Stimulated activated CD4-positive, alpha-beta T cell treated with anti-CD3 and anti-CD28 coated beads, Interleukin-12 subunit alpha, Interleukin-12 subunit beta, amount 100 ng/mL, for 48 hours (primary cell): ENCODE measurements at places on chromosomes 12 and 14.

DNA sequence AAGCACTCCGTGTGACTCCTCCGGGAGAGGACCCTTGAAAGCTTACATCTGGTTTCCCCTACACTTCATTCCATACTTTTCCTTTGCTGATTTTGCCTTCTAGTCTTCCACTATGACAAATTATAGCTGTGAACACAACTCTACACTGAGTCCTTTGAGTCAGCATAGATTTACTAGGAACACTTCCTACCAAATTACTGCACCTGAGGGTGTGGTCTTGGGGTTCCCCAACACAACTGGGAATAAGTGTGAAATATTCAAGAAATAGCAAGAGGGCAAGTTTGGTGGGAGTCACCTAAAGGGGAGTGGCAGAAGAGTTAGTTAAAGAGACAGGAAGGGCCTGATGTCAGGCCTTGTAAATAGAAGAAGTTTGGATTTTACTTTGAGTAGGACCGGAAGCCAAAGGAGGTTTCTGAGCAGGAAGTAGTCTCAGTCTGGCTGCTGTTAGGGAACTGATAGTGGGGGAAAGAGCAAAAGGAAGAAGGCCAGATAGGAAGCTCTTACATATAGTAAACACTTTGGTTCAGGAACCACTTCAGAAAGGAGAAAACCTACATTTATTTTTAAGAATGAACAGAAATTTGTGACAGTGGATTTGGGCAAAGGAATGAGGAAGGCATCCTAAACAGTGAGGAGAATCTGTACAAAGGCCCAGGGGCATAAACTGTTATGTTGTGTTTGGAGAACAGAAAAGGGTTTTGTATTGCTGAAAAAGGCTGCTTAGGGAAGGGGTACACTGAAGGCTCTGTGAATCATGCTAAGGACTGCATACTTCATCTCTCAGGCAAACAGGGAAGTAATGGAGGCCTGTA, 14.2 kb downstream of the SEL1L start:
- no peak for DNase-seq

GRCh38 chr12:44627387-44628166, 248.5 kb downstream of the NELL2 start:
- DNase-seq = no peak

DNA sequence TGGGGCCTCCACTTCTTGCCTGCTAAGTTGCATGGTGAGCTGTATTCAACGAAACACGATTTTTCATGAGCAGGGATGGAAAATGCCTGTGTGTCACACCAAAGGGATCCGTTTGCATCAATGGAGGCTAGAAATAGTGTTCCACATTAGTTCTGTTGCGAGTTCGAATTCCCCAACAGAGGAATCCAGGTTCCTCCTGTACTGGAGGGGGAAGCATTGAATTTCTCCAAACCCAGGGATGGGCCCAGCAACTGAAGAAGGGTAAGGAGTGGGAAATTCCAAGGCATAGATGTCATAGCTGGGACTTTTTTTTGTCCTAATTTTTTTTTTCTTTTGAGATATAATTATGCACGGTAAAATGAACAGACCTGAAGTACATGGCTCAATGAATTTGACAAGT, 336.2 kb downstream of the DPF3 start:
- DNase-seq = no peak

DNA sequence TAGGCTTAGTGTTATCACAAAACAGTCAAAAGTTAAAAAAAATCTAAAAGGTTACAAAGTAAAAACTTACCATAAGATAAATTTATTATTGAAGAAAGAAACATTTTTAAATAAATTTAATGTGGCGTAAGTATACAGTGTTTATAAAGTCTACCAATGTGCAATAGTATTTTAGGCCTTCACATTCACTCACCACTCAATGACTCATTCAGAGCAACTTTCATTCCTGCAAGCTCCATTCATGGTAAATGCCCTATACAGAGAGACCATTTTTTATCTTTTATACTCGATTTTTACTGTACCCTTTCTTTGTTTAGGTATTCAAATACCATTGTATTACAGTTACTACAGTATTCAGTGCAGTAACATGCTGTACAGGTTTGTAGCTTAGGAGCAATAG, 124.5 kb downstream of the ANO4 start:
- no peak for DNase-seq

GRCh38 chr12:132546647-132547046, 56.7 kb downstream of the FBRSL1 start:
- DNase-seq = no peak

DNA sequence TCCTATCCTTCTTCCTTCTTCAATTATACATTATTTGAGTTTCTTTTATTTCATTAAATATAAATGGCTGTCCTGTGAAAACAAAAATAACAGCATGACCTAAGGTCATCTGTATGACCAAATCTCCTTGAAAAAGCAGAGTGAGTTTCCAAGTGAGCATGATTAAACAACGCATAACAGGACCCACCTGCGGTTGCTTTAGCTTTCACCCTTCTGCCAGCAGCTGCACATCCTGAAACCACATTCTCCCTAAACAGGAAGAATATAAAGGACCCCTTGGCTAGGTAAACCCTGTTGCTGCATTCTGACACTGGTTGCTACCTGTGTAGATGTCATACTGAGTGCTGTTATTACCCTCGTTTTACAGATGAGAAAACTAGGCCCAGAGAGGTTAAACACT, 42.8 kb upstream of the CPM start:
- no peak for DNase-seq

DNA sequence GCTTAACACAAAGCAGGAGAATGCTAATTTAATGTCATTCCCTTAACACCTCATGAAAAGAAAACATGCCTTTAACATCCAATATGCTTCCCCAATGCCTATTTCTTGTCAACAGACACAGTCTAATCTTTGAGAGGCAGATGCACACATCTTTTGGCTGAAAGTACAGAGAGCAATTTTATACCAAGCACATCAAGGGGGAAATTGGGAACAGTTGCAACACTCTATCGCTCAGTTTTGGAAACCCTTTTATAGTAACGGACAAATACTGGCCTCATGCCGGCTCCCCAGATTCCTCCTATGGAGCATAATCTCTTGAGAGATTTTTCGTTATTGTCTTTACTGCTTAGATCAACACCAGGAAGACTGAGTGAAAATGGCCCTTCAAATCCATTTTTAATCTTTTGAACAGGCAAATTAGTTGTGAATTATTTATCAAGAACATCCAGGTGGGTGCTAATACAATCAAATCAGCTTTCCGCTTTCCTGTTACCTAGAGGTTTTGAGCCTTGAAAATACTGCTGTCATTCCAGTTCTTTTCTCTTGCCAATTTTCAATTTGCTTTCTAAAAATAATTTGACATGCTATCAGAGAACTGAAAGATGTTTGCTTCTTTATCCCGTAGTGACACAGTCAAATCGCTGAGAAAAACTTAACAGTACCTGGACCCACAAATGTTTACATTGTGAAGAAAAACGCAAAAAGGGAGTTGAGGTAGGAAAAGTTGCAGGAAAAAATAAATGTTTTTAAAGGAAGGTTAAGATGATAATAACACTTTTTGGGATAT, 60.7 kb upstream of the CAND1 start:
- no peak for DNase-seq
